ENCODE measurements at places on chromosomes 12 and 14.

DNA sequence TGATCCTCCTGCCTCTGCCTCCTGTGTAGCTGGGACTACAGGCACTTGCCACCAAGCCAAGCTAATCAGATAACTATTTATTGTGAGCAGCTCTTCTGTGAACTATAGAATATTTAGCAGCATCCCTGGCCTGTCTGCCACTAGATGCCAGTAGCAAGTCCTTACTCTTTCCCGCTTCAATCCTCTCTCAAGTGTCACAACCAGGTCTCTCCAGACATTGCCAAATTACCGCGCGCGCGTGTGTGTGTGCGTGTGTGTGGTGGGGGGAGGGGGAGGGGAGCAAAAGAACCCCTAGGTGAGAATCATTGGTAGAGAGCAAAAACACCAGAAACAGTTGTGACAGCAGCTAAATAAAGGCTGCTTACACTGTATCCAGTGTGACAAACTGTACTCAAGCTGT lies 49.9 kb downstream of the PPP2R5E start:
- no peak for DNase-seq

GRCh38 chr12:96078231-96079135 lies 43.1 kb upstream of the LTA4H start:
- no peak for DNase-seq

DNA sequence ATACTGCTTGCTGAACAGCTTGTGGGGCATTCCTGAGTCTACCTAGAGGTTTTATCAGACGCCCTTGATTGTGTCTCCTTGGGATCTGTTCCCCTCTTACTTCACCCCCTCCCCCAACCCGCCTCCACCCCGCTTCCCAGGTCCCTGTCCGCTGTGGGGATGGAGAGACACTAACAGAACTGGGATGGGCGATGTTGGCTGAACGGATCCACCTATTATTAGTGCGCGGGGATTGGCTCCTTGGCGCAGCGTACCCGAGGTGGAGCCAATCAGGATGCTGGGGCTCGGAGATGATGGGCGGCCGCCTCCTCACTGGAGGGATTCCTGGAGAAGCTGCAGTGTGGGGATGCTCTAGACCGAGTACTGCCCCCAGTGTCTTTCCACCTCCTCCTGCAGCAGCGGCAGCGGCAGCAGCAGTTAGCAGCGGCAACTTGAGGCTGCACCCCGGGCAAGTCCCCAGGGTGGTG lies at the start of gene SYT1:
Gene SYT1, plus strand, starts transcription at position 372 of the 467 bp plus-strand sequence.
- DNase-seq, result peak; percentile 81

DNA sequence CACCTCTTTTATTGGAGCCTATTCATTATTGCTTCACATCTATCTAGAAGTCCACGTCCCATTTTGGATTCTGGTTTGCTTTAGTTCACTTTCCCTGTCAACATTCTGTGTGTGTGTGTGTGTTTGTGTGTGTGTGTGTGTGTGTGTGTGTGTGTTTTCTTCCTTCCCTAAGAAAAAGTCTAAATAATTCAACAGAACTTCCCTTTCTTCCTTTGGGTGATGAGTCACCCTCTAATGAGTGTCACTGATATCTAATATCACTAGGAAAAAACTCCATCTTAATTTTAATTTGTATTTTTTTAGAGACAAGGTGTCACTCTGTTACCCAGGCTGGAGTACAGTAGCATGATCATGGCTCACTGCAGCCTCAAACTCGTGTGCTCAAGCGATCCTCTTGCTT lies 234.2 kb downstream of the TTC8 start:
- no peak for DNase-seq

- peak; percentile 53 for DNase-seq
Measured at GRCh38 chr12:3061059-3061458, 16.1 kb upstream of the TSPAN9 start.

GRCh38 chr14:99910337-99911309 lies 117.4 kb downstream of the EML1 start:
- DNase-seq, result peak; percentile 98

- peak; percentile 72 for DNase-seq
Measured at GRCh38 chr12:54439521-54440255, 20.6 kb upstream of the ITGA5 start.

DNA sequence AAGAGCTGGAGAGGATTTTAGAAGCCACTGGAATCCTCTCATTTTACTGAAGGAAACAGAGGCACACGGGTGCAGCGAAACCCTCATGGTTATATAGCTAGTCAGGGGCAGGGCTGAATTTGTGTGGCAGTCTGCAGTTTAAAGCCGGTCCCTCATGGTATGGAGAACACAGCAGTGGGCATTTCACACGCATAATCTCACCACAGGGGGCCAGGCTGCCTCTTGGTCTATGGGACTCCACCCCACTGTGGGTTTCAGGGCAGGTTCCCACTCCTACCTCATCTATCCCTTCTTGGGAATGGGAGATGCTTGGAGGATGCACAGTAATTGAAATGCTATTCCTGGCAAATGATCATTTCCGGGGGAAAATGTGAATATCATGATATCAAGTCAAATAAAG lies 400.6 kb downstream of the RGS6 start:
- DNase-seq, result no peak

DNA sequence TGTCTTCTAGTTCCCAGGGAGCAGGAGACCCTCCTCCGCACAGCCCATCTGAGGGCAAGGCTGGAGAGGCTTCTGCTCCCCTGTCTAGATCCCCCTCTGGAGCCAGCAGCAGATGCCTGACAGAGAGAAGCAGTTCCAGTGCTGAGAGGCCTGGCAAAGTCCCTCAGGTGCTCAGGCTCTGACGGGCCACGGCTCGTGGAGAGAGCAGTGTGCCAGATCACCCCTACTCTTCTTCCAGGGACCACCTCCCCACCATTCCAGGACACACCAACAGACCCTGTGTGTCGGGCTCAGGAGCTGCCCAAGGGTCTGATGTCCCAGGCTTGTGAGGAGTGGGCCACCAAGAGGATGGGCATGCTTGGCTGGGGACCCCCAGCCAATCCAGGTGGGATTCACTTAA lies 22.5 kb upstream of the C14orf180 start:
- no peak for DNase-seq

DNA sequence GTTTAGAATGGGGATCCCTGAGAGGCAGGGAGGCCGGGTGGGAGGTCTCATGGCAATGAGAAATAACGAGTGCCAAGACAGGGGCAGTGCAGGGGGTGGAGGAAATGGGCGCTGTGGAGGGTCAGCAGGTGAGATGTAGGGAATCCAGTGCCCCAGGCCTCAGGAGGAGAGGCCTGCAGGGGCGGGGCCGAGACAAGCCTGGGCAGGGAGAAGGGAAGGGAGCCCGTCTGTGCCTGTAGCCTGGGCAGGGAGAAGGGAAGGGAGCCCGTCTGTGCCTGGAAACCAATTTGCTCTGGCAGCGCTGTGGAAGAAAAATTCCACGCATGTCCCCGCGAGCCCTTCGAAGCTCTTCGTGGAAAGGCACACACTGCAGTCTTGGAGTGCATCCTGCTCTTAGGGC lies 10.6 kb upstream of the NCOR2 start:
- DNase-seq, result no peak

GRCh38 chr12:74328623-74329022 lies 209.0 kb upstream of the ATXN7L3B start:
- DNase-seq, result no peak

DNA sequence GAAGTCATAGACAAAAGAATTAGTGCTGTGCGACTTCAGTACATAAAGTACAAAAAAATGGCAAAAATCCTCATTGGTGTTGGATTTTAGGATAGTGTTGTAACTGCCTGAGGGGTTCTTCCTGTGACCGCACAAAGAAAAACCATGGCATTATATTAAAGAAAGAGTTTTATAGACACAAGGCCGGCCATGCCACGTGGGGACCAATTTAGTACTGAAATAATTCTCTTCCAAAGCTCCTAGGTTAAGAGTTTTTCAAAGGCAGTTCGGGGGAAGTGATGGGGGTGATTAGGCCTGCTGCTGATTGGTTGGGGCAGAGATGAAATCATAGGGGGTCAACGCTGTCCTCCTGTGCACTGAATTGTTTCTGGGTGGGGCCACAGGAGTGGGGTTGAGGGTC lies 150.9 kb upstream of the EEA1 start:
- no peak for DNase-seq

GRCh38 chr12:80299219-80299618 lies 144.8 kb upstream of the PTPRQ start:
- no peak for DNase-seq

GRCh38 chr12:94872971-94873733 lies 130.3 kb downstream of the NDUFA12 start:
- peak; percentile 35 for DNase-seq
